GM23248 (cell line): ENCODE measurements at places on chromosomes 1 and 21. TPM values are rescaled to one million over a fixed set of nuclear protein-coding genes. Genes with fewer than 3 reads are reported as not detected.

- peak; percentile 84 for DNase-seq
These were observed 36.2 kb upstream of the MRPS6 start for GRCh38 chr21:34037009-34037795.

DNA sequence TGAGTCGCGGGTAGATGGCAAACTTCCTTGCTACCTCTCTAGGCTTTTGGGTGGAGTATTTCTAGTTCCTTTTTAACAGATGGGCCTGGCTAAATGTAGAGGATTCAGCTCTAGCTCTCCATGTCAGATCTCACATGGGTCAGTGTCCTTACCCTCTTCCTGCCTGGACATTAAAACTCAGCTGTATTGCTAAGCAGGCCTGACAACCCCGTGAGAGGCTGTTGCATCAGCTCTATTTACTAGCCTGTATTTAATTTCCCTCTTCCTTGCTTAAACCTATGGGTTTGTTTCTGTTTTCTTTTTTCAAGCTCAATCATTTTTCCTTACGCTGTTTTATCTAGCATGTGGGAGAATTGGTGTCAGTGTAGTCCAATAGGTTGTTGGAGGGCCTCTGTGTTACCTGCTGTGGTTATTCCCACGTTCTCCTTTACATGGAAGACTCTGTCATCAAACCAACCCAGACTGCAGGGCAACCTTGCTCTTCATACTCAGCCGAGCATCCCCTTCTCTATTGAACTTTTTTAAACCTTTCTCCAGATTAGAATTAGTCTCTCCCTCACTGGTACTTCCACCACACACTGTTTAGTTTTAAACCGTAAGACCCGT lies 79.5 kb upstream of the BACH1 start:
- no peak for DNase-seq

DNA sequence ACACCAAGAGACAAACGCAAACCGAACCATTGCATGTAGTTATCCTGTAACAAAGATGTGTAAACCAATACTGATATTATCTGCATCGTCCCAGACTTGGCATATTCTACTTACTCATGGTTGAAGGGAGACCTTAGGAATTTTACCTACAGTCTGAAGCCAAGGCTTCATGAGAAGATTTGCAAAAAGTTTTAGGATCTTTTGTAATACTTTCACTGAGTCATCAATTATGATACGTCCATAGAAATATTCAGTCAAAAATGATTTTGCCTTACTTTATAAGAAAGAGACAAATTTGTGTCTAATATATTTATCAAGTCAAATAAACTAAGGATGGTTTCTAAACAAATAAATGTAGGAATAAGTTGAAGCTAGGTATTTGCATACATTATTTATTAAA lies 1176.1 kb upstream of the ADGRL2 start:
- no peak for DNase-seq

Gene HPDL
- total RNA-seq: 3.7 TPM in 2 replicates

DNA sequence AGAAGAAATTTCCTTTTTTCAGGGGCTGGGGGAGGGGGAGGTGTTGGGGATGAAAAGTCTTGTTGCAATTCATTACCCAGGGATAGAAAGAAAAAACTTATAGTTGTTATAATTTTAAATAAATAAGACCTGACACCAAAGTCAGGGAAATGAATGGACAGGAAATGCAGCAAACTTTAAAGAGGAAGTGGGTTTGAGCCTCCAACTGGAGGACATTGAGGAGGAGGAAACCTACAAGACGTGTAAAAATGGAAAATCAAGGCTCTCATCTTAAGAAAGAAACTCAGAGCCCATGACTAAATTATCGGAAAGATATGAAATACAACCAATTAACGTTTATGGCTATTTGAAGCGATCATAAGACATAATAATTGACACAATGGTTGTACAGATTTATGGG lies 54.4 kb downstream of the NIBAN1 start:
- DNase-seq: no peak

- no peak for DNase-seq
These were observed 10.8 kb downstream of the FCRLB start for GRCh38 chr1:161731981-161732718.

DNA sequence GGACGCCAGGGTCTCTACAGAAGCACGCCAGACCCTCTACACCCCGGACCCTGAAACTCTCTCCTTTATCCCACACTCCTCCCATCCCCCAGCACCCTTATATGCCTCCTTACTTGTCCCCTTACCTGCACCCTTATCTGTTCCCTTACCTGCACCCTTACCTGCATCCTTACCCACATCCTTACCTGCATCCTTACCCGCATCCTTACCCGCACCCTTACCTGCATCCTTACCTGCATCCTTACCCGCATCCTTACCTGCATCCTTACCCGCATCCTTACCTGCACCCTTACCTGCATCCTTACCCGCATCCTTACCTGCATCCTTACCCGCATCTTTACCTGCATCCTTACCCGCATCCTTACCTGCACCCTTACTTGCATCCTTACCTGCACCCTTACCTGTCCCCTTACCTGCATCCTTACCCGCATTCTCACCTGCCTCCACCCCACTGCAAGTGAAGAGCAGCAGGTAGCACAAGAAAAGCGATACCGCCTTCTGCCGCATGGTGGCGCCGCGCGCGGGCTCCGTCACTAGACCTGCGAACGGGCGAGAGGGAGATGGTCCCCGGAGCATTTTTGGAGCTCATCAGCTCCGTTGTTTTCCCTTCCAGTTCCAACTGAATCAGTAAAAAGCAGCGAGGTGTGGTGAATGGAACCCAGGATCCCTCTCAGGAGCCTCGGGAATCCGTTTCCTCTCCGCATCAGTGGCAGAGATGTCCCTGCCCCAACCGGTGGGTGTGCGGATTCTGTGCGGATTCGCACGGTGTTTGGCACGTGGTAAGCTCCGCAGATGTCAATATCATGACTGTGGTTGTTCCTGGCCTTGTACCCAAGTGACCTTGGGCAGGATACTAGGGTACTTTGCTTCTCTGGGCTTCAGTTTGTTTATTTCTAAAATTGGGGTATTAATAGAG lies 2.9 kb downstream of the IFI6 start:
- peak; percentile 64 for DNase-seq

Gene PEAR1
- total RNA-seq: 1.0 and 2.2 TPM in 2 replicates

Gene BARHL2
- total RNA-seq: not detected in 2 replicates

DNA sequence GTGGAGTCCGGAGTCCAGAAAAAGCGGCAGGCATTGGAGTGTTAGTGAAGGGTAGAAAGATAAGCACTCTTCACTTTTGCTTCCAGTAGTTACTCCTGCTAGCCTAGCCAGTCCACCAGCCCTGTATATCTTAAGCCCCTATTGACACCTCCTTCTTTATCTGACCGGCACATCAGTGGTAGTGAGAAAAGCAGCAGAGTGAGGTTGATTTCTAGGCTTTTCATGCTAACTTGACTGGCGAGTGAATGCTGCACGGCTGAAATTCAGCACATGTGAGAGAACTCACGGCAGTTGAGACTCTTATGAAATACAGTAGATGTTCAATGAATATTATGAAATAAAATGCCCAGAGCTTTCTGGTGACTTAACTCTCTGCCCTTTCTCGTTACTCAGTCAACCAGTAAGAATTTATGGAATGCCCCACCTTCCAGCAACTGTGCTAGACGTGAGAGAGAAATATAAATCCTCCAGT lies 128.2 kb downstream of the CACHD1 start:
- DNase-seq: peak; percentile 83

GRCh38 chr1:221188458-221188857 lies 309.2 kb downstream of the HLX start:
- DNase-seq: no peak

Gene VSIG8
- not detected in 2 replicates for total RNA-seq

DNA sequence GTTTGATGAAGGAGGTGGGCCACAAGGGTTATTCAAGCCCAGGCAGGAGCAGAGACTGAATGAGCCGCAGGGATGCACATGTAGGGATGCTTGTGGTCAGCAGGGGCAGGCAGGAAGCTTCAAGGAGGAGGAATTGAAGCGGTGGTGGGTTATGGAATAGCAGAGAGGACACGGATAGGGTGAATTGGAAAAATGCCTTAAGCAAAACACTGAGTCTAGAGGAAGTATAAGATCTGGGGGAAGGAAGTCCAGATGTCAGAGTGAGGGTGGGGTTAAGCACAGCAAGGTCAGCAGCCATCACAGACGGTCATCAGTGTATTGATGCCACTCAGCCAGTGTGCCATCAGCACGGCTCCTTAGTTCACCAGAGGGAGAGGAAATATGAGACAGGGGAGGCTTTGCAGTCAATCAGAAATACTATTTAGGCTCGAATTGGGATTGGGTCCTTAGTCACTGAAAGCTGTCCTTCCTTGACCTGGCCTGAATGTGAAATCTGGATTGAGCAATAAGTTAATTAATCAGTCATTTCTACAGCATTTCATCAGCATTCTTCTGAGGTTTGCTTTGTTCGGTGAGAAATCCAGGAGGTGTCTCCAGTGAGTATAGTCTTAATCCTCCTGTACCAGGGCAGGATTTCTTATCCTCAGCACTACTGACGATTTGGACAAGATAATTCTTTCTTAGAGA lies 6.0 kb upstream of the LCE1F start:
- peak; percentile 84 for DNase-seq

GRCh38 chr1:199279067-199279466 lies 640.2 kb downstream of the PTPRC start:
- no peak for DNase-seq

Gene FPGT
- 11.6 and 15.9 TPM in 2 replicates for total RNA-seq

Gene USH2A
- total RNA-seq: under 0.01 TPM in 1 of 2 replicates, not detected in the other

GRCh38 chr1:201562659-201563405 lies 23.9 kb downstream of the NAV1 start:
- DNase-seq: peak; percentile 95

DNA sequence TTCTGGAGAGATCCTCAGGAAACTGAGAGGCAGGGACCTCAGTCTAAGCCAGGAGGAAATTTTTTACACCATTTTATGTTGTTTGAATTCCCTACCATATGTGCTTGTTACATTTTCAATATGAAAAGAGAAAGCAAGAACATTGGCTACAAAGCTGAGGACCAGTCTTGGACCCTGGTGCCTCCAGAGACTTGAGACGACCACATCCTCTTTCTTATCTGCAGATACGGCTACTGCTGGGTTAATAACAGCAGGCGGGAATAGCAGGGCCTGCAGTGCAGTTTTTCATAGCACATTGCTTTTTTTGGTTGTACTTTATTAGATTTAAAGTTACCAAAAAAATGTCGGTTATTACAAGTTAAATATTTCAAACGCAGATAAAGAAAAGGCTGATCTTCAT lies 3.9 kb downstream of the KDM4A start:
- no peak for DNase-seq

DNA sequence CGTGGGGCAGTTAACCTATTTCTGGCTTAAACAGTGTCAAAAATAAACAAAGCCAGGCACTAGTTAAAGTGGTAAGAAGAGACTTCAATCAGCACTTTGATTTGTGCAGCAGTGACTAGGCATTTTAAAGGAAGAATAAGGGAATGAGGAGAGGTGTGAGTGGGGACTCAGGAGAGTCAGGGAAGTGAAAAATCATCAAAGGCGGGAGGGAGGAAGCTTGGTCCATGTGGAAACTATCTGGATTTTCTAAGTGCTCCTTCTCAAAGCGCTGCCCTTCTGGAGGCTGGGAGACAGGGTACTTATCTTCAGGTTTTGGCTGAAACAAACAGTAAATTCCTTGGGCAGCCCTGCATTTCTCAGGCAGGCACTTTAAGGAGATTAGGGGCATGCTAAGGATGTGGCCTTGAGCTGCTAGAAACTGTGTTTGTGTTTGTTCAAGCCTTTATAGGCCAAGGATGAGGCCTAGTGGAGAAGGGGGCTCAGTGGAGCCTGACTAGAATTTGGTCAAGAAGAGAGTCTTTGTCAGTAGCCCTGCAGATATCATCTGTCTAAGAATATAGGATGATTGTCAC lies 486.5 kb downstream of the SIPA1L2 start:
- peak; percentile 16 for DNase-seq

Gene SYCP1
- total RNA-seq: not detected in 2 replicates

Gene SFN
- not detected in 2 replicates for total RNA-seq

Gene ASCL5
- total RNA-seq: not detected in 2 replicates

DNA sequence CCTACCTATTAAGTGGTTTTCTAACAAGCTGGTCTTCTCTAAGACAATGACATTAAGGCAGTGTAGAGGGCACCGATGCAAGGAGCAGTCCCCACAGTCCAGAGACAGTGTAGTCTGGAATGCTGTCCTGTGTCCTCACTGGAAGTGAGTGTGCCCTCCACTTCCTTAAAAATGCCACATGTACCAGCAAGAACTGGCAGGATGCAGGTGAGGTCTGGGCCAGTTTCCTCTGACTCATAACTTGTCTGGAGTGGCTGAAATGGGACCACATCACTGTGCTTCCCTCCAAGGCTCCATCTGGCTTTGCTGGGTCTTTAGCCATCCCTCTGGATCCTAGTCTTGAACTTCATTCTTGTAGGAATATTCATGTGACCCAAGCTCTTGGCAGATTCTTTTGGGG lies 170.5 kb upstream of the KIAA0040 start:
- no peak for DNase-seq

DNA sequence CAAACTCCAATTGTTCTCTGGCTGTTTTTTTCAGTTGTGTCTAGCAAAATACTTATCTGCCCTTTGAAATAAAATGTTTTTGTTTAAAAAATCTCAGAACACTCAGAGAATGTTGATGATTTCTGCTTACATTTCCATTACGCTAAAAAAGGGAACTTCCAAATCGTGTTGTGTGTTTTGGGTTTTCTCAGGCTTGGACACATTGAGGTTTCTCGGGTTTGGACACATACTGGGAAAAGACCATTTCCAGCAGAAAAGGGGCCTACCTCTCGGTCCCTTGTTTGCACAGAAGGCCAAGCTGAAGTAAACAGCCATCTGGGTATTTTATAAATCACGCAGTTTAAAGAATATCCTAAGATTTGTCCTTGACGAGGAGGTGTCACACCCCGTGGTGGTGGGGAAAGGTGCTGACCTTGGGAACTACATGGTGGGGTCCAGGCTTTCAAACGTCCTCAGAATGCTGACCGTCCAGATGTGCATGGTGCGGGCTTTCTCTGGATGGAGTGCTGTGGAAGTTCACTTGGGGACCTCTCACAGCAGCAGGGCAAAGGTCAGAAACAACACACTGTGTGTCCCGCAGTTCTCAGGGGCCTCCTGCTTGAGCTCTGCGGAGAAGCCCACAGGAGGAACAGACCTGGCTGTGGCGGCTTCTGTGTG lies 67.8 kb downstream of the SLC37A1 start:
- DNase-seq: no peak

GRCh38 chr1:20735581-20736111 lies 3.1 kb upstream of the SH2D5 start:
- no peak for DNase-seq

- DNase-seq: no peak
These were observed 60.4 kb downstream of the LACTBL1 start for GRCh38 chr1:22912311-22912710.

Gene WDR64
- not detected in 2 replicates for total RNA-seq

DNA sequence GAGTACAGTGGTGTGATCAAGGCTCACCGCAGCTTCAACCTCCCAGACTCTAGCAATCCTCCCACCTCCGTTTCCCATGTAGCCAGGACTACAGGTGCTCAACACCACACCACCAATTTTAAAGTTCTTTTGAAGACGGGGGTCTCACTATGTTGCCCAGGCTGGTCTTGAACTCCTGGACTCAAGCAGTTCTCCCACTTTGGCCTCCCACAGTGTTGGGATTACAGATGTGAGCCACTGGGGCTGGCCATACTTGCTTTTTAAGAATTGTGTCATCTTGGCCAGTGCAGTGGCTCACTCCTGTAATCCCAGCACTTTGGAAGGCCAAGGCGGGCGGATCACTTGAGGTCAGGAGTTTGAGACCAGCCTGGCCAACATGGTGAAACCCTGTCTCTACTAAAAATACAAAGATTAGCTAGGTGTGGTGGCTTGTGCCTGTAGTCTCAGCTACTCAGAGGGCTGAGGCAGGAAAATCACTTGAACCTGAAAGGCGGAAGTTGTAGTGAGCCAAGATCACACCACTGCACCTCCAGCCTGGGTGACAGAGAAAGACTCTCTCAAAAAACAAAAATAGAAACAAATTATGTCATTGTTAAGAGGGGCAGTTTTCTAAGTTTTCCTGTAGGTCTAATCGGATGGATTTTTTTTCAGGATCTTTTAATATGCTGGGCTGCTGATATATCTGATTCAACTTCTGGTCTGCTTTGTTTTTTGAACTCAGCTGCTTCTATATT lies 18.7 kb downstream of the AK4 start:
- DNase-seq: no peak
